ENCODE measurements at places on chromosomes 1 and 21.
A peak's percentile ranks its signal among the peaks of the same experiment; 100 is the strongest.

- DNase-seq, result no peak
These were observed 142.8 kb upstream of the DNAH14 start for GRCh38 chr1:224786533-224787250.

- DNase-seq, result peak; percentile 82
These were observed 26.2 kb downstream of the SLC66A1 start for GRCh38 chr1:19338323-19338762.

DNA sequence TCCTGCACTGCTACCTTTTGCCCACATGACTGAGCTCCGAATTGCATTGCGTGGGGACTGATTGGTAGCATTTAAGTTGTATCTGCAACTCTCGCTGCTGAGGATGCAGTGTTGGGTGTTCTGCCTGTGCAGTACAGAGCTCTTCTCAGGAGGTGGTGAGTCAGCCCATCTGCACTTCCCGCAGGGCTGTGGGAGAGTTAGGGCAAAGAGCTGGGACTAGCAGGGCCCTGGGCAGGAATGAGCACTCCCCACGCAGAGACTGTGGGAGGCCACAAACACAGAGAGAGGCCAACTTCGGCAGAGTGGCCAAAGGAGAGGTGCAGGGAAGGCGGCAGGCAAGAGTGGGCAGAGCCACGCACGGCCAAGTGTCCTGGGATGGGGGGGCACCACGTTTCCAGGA is 244.7 kb downstream of the SIPA1L2 start:
- no peak for DNase-seq

DNA sequence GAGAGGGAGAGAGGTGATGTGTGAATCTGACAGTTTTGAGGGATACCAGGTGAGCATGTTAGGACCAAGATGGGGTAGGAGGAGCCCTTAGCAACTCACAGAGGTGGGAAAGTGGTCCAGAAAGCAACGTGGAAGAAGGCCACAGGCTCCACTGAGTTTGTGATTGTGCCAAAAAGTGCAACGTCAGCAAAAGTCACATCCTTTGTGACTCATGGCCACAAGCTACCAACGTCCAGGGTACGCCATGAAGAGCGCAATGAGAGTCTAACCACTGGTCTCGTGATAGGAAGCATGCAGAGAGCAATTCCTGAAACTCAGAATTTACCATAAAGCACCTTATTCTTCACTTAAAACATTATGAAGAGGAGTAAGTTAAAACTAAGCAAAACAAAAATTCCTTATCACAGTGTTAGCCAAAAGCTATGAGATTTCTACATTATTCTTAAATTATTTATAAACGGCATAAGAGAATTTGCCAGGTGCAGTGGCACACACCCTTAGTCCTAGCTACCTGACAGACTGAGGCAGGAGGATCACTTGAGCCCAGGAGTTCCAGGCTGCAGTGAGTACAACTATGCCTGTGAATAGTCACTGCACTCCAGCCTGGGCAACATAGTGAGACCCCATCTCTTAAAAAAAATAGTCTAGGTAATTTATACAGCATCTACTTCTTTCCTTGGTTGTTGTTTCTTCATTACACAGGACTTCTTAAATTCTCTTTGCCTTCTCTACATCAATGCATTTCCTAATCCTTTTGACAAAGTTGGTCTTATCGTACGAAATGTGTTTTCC is 55.2 kb downstream of the COLGALT2 start:
- no peak for DNase-seq

- DNase-seq, result no peak
These were observed 112.5 kb downstream of the ROR1 start for GRCh38 chr1:63886340-63886739.

DNA sequence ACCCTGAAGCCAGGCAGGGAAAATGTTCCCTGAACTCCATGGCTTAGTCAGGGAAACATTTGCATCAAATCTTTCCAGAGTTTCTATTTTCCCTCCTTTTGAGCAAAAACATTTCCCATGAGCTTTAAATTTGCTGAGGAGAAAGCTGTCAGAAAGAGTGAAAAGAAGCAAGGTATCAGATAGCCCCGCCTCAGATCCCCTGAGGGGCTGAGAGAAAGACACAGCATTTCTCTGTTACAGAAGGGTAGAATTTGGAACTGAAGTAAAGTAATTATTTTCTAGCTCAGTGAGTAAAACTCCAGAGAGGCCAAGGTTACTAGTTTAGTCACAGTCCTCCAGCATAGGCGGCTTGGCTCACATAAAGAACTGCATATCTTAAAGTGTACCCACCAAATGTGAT is 10.6 kb downstream of the FMO1 start:
- no peak for DNase-seq

GRCh38 chr1:234666761-234667160 is 56.8 kb upstream of the IRF2BP2 start:
- no peak for DNase-seq

DNA sequence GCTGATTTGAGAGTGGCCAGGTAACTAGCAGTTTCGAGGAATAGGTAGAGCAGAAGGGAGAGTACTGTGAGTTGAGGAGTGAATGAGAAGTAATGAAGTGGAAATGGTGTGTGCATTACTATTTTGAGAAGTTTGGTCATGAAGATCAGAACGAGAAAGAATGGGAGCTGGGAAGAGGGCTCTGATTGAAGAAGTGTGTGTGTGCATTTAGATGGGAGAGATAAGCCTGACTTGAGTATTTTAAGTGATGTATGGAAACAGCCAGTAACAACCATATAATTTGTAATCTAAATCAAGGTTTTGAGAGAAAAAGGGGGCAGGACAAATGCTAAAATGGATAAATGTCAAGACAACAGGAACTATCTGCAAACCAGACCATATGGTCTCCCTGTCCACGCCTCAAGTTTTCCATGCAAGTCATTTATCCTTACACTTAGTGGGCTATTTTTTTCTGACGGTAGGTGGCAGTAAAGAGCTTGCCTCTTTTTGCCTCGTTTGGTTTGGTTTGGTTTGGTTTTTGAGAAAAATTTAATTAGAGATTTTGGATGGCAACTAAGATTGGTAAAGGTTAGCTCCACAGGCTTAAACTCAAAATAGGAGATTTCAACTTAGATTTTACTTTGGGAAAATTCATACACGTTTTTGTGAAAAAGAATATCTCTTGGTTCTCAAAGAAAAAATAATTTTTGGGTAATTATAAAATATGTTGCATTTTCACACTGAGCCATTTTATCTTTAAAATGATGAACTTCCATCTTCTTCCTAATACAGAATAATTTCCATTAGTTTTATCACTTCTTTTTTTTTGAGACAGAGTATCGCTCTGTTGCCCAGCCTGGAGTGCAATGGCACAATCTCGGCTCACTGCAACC is 9.5 kb upstream of the B3GALNT2 start:
- peak; percentile 74 for DNase-seq

Data from small intestine (tissue), 16 donors.